Activated CD8-positive, alpha-beta memory T cell treated with anti-CD3 and anti-CD28 coated beads, Interleukin-2, amount 50 U/mL, for 4 hours (primary cell): ENCODE measurements at places on chromosomes 7 and 10.

GRCh38 chr10:32210306-32211045 lies 136.5 kb downstream of the EPC1 start:
- DNase-seq = no peak

GRCh38 chr7:135789956-135790355 lies 41.3 kb upstream of the FAM180A start:
- no peak for DNase-seq

DNA sequence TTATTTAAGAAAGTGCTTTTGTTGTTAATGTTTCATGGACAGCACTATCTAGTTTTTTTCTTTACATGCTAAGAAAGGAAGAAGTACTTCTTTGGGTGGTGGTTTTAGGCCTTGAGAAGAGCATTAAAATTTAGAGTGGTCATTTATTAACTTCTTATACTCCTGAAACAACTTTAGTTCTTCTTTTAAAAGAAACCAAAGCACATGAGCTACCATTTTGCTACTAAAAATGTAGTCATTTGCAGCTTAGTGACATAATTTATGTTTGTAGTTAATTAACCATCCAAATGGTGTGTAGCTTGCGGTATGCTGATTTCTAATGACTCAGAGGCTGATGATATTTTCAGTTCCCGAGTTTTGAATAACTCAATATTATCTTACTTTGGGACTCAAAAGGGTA lies 207.5 kb downstream of the BBS9 start:
- no peak for DNase-seq

DNA sequence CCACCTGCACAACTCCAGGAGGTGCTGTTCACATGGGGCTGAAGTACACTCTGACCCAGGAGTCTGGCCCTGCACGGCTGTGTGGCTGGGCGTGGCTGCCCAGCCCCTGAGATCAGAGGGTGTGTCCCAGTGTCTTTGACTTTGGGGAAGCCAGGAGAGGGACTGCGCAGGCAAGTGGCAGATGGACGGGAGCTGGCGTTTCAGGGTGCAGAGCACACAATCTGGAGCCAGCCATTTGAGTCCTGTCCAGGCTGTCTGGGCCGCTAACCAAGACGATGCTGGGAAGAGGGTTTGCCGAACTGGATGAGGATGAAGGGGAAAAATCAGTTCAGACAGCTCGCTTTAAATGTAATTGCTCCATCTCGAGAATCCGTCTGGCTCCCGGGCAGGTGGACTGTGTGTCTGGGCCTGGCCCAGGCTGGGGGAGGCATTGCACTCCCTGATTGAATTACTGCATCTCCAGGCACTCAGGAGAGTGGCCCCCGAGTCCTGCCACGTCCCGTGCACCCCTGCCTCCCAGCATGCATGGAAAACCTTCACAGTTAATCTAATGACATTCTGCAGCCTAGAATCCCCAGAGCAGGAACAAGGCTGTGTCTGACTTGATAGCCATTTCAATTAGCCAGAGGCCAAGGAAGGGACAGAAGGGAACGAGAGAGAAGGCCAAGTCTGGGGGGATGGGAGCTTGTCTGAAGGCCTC lies 120.8 kb upstream of the NANOS1 start:
- no peak for DNase-seq

DNA sequence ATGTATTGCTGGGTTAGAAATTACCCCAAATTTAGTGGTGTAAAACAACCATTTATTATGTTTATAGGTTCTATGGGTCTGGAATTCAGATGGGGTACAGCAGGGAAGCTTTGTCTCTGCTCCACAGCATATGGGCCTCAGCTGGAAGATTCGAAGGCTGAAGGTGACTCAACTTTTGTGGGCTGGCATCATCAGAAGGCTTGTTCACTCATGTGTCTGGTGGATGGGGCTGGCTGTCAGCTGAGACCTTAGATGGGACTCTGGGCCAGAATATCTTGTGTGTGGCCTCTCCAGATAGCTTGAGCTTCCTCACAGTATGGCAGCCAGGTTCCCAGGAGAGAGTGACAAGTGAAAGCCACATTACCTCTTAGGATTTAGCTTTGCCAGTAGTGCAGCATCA lies 45.9 kb downstream of the ZNF503 start:
- DNase-seq = no peak

GRCh38 chr7:114956702-114957101 lies 34.8 kb downstream of the MDFIC start:
- no peak for DNase-seq

DNA sequence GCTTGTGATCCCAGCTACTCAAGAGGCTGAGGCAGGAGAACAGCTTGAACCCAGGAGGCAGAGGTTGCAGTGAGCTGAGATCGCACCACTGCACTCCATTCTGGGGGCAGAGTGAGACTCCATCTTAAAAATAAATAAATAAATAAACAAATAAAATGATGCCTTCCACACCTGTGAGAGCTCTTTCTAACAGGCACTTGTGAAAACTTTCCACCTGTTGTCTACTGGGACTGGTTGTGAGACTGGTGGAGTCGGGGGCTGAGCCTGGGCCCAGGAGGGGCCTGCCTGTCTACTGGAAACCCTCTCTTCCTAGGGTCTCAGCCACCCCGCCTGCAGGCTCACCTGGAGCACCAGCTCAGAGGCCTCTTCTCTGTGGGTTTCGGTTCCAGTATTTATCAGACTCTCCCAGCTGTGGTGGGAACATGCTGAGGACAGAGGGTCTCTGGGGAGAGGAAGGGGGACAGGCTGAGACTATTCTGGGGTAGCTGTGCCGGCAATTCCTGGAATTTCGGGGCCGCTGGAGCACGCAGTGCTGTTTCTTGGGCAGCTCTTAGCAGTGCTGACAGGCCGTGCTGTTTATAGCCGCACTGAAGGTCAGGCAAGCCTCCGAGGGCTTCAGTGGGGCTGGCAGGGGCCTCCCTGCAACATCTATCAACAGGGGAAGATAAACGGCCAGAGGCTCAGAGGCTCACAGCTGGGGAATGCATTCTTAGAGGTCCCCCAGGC lies 3.8 kb downstream of the LDB3 start:
- no peak for DNase-seq

GRCh38 chr7:118762451-118762850 lies 537.9 kb downstream of the ANKRD7 start:
- DNase-seq = no peak

GRCh38 chr7:76997381-76998284 lies 34.5 kb downstream of the SPDYE17 start:
- DNase-seq = no peak

DNA sequence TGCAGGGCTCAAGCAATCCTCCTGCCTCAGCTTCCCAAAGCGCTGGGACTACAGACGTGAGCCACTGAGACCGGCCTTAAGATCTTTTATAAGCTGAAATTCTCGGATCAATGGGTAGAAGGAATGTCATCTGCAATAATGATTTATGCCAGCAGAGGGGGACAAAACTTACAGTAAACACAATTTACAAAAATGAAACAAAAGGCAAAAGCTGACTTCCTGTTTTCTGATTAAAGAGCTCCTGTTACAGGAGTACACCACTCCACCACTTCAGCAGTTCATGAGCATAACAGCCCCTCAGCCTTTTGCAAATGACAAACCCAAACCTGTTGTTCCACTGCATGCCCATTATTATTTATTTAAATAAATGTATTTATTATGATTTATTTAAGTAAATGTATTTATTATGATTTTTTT lies 88.5 kb upstream of the ATP6V0A4 start:
- no peak for DNase-seq

DNA sequence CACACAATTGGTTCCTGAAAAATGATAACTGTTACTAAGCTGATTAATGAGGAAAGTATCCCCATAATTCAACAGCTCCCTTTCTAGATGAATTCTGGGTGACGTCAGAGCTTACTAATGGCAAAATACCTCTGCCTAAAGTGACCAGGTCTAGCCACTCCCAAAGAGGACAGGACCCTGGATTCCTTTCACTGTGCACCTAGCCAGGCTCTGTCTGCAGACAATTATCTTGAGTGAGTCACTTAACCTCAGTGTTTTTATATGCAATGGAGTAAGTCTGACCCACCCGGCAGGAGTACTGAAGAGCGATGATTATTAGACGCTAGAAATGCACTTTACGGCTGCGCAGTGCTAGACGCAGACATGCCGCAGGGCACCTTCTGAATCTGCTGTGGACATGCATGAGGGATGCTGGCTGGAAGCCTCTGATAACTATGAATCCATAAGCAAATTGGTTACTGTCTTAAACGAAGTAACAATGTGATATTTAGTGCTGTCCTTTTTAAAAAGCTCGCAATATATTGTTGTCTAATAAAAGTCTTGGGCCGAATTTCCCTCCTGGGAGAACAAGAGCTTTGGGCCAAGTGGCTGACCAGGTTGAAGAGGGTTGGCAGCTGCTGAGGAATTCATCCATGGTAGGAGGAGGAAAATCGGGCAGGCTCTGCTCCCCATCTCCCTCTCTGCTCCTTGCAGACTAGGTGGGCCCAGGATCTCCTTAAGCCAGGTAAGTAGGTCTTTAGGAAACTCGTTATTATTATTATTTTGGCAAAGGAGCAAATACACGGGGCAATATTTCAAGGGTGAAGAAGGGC lies 4.6 kb upstream of the INPP5A start:
- no peak for DNase-seq

GRCh38 chr7:130144312-130145171 lies 60.7 kb downstream of the TMEM209 start:
- DNase-seq = no peak

DNA sequence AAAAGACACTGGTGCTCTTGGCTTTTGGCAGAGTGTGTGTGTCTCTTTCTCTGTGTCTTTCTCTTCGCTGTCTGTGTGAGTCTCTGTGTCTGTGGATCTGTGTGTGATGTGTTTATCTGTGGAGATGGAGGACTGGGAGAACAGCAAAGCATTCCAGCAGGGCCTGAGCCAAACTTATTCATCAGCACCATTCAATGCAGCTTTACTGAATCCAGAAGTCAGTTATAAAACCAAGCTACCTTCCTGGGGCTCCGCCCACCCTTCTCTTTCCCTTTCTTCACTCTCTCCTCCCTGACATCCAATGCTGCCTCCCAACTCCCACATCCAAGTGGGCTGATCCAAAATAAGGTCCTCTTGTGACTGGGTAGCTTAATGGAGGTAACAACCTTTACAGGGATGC lies 3.9 kb downstream of the SGMS1 start:
- no peak for DNase-seq

DNA sequence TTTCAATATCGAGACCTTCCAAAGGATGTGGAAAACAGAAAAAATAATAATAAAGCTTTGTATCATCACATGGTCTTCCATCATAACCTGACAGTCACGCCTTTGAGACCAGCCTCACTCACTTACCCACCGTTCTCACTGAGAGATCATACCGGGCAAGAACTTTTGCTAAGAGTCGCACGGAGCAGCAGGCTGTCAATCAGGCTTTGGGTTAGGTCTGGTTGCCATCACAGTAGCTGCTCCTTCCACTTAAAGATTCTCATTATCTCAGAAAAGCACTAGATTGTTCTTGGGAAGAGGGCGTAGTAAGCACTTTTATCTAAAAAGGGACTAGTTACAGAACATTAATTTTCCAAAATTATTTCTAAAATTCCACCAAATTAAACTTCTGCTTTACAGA lies 2.0 kb downstream of the RELN start:
- DNase-seq = no peak

GRCh38 chr7:106604303-106604924 lies 56.5 kb downstream of the CCDC71L start:
- no peak for DNase-seq

DNA sequence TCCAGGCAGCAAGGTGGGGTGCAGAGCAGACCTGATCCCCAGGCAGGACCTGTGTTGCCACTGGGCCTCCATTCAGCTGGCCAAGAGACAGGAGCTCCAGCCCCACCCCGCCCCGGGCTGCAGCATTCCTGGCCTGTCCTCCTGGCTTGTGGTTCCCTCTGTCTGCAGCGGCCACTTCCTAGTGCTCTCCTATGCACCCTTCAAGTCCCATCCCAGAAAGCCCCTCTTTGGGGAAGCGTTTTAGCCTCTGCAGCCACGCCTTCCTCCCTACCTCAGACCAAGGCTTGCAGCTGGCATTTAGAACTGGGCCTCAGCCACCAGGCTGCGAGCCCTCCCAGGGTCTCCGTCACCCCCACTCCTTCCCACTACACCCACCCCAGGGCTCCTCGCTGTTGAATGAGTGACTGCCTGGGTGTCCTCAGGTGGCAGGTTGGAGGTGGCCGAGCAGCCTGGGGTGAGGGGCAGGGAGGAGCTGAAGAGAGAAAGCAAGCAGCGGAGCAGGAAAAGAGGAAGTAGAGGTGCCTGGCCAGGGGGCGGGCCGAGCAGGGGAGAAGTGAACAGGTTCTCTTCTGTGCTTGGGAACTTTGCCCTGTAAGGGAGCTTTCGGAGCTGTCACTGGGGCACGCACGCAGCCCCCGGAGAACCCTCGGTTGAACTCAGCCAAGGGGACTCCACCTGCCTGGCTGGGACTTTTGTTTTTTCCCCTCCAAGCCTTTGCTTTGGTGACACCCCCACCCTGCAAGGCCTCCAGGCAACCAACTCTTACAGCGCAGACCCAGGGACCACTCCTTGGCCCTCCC lies 109.1 kb upstream of the TNRC18 start:
- peak; percentile 52 for DNase-seq

DNA sequence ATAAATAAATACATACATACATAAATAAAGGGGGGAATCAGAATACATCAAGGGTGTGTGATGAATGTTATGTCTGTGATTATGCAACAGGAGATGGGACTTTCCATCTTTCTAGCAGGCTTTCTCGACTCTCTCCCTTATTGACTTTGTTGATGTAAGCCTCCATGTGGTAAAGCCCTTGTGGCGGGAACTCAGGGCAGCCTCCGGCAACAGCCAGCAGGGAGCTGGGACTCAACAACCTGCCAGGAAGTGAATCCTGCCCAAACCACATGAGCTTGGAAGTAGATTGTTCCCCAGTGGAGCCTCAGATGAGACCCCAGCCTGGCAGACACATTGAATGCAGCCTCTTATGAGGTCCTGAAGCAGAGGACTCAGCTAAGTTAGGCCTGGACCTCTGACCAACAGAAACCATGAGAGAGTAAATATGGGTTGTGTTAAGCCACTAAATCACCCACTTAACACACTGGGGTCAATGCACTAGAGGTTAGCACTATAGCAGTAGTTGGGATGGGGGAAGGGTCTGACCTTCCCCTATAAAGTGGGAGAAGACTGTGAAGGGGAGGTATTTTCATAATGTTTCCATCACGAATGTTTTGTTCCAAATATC lies 104.0 kb downstream of the JCAD start:
- DNase-seq = no peak

- no peak for DNase-seq
Measured at GRCh38 chr10:90274721-90275468, 573.5 kb downstream of the KIF20B start.

GRCh38 chr7:116210345-116211005 lies at the start of gene TES:
TSS of gene TES (plus strand) at chr7:116210539. CDS start at chr7:116210708, 169 bp downstream.
- peak; percentile 62 for DNase-seq

- DNase-seq = no peak
Measured at GRCh38 chr10:21257191-21257590, 268.3 kb downstream of the SKIDA1 start.
